Pancreas (tissue), 10 donors: ENCODE measurements at places on chromosomes 12 and 14. TPM values are rescaled to one million over a fixed set of nuclear protein-coding genes. Genes with fewer than 3 reads are reported as not detected.

- no peak for DNase-seq
Observed at GRCh38 chr12:68619541-68619940, 8.8 kb downstream of the RAP1B start.

Gene SERPINA3
- 2,795 TPM for total RNA-seq

DNA sequence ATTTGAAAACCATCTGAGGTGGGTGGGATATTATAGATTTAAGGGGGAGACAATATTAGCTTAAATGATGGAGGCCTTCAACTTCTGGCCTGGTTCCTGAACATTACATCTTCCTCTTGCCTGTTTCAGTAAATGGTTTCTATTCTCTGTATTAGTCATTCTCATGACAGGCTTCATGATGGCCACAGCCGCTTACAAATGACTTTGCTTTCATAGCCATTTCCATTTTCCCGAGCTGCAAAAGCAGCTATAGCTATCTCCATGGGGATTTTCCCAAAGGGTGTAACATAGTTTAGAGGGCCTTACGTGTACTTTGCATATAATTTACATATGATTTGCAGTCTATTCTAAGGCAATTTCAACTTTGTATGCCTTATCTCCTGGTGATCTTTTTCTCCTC is 121.8 kb downstream of the NRXN3 start:
- no peak for DNase-seq

Gene HOXC9
- not detected for total RNA-seq

- no peak for DNase-seq
Observed at GRCh38 chr12:110320550-110320949, 39.5 kb downstream of the ATP2A2 start.

Gene RASSF8
- total RNA-seq, result 16.4 TPM

Gene KCNC2
- total RNA-seq, result 0.06 TPM

Gene KRT78
- 0.35 TPM for total RNA-seq

Gene REC8
- 5.6 TPM for total RNA-seq

DNA sequence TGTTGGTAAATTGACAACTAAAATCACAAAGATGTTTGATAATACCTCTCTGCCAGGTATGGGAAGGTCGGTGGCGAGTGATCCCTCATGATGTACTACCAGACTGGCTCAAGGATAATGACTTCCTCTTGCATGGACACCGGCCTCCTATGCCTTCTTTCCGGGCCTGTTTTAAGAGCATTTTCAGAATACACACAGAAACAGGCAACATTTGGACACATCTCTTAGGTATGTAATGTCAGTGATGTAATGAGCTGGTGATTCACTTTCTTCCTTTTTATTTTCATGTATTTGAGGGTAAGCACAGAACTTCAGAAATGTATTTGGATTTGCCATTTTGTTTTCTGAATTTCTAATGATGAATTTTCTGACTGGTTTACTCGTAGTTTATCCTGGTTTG is 42.6 kb upstream of the LRTM2 start:
- DNase-seq, result no peak
